ENCODE measurements at places on chromosomes 3 and 15. TPM values are rescaled to one million over a fixed set of nuclear protein-coding genes. Genes with fewer than 3 reads are reported as not detected.

DNA sequence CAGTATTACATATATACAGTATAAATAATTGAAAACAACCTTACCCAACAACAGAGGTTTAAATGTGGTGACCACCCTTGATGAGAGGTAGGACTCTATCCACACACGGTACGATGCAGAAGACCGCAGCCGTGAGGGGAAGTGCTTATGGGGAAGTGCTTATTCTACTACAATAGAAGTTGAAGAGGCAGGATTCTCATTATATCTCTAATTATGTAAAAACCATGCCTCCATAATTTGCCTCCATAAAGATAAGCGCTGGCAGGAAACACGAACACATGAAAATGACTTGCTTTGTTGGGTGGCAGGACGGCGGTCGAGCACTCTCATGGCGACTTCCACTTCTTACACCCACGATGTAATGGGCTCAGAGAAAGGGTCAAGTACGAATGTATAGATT is 7.2 kb upstream of the MUC13 start:
- DNase-seq: no peak

DNA sequence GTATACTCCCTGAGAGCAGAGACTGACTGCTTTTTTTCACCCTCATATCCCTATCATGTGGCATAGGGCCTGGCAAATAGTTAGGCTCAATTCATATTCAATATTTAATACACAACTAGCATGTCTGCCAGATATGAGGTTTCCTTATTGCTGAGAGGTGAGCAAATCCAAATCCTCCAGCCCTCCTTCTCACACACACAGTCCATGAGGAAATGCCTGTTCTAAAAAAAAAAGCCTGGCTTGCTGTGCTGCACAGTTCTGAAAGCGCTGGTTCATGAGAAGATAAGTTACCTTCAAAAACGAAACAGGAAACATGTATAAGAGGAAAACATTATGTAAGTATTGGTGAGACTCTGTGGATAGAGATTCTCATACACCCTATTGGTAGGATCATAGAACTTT is 15.5 kb upstream of the ACAP2 start:
- peak; percentile 32 for DNase-seq

GRCh38 chr3:181487236-181487978 is 224.3 kb upstream of the SOX2 start:
- DNase-seq: no peak

Gene FES
- 55.7 TPM for polyA plus RNA-seq
